ENCODE measurements at places on chromosomes 13 and 19.
A peak's percentile ranks its signal among the peaks of the same experiment; 100 is the strongest.

GRCh38 chr13:96946709-96947311 is 47.5 kb downstream of the OXGR1 start:
- no peak for DNase-seq

GRCh38 chr19:1863328-1863637 is at the start of gene KLF16:
TSS of gene KLF16 (minus strand) at chr19:1863579. CDS start at chr19:1863497, 82 bp downstream.
- no peak for DNase-seq

GRCh38 chr19:51417107-51417809 is at the start of gene SIGLEC10:
TSS of gene SIGLEC10 (minus strand) at chr19:51417642. CDS start at chr19:51417581, 61 bp downstream.
- DNase-seq = no peak

DNA sequence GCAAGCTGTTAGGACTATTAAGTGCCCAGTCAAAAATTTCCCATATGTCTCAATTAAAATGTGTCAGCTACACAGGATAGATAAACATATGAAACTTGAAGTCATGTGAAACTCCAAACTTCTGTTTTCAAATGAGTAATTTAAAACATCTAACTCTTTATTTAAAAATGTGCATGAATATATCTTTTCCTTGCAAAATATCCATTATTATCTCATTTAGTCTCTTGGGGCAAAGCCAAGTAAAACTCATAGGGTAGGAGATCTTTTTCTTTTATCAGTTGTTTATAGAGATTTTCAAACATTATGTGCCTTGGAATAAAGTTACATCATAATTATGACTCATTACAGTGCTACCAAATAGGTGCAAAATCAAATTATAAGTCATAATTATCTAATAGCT is 2020.1 kb upstream of the PRR20A start:
- DNase-seq = no peak

DNA sequence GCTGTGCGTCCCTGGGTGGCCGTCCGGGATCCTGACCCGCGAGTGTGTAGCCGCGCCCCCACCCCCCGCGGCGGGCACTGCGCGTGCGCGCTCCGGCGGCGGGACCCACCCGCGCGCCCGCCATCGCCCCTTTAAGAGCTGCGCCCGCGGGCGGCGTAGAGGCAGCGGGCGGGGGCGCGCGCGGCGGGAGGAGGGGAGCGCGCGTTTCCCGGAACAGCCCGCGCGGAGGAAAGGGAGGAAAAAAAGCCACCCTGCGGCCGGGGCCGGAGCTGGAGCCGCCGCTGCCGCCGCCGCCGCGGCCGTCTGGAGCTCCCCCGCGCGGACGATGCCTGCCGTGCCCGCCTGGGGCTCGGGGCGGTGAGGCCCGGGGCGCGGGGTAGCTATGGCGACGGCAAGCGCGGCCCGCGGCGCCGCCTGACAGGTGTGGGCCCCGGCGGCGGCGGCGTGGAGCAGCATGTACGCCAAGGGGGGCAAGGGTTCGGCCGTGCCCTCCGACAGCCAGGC is at the start of gene SSBP4:
Gene SSBP4, plus strand, starts transcription at position 204 of the 504 bp plus-strand sequence. Its CDS starts 251 bp downstream, at position 455.
- peak; percentile 84 for DNase-seq

All from pancreas (tissue), 10 donors.